Amygdala (tissue), 56 donors: ENCODE measurements at places on chromosomes 16 and 17.
A peak's percentile ranks its signal among the peaks of the same experiment; 100 is the strongest.

- DNase-seq, result no peak
Measured at GRCh38 chr16:53415504-53415903, 18.8 kb upstream of the RBL2 start.

GRCh38 chr16:70685061-70685937, 554 bp downstream of the MTSS2 start:
- no peak for DNase-seq

- no peak for DNase-seq
Measured at GRCh38 chr16:89843409-89844350, 15.4 kb downstream of the SPIRE2 start.

DNA sequence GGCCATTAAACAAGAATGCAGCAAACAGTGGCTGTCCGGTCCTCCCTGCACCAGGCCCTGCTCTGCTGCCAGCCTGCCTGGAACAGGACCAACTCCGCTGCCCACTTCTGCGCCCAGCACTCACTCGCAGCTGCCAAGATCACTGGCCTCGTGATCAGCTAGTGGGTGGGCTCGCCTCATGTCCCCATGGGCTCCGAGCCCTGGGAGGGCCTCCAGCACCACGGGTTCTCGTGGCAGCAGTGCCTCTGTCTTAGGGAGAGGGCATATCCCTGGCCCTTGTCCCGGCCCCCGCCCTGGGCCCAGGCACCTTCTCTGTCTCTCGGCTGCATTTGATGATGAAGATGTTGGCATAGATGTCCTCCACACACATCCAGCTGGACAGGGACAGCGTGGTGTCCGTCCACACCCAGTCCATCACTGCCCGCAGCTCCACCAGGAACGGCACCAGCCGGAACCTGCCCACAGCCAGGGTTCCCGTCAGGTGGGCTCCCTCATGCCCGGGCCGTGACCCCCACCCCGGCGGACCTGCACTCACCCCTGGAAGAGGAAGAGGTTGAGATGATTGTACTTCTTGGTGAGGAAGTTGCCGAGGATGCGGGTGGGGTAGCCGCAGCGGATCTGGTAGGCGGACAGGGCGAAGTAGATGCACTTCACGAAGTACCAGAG, 13.1 kb downstream of the CTU2 start:
- peak; percentile 70 for DNase-seq

GRCh38 chr17:34369571-34369970, 6.5 kb upstream of the CCL1 start:
- DNase-seq, result no peak

DNA sequence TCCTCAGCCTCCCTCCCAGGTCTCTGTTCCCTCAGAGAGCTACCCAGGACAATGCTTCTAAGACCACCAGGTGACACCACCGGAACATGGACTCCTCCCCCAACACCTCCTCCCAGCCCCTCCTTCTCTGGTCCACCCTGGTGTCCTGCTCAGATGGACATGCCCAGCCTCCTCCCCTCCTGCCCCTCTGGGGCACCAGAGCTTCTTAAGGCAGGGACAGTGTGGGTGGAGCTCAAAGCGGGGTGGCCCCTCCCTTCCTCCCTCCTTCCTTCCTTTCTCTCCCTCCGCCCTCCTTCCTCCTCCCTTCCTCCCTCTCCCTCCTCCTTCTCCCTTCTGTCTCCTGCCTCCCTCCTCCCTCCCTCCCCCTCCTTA, 22.7 kb downstream of the TRPV3 start:
- peak; percentile 71 for DNase-seq

- no peak for DNase-seq
Measured at GRCh38 chr17:9273428-9274391, 252.4 kb downstream of the NTN1 start.

GRCh38 chr16:56517206-56517605, 2.6 kb downstream of the BBS2 start:
- DNase-seq, result no peak

GRCh38 chr17:47057830-47058229, 78.8 kb upstream of the RPRML start:
- no peak for DNase-seq

DNA sequence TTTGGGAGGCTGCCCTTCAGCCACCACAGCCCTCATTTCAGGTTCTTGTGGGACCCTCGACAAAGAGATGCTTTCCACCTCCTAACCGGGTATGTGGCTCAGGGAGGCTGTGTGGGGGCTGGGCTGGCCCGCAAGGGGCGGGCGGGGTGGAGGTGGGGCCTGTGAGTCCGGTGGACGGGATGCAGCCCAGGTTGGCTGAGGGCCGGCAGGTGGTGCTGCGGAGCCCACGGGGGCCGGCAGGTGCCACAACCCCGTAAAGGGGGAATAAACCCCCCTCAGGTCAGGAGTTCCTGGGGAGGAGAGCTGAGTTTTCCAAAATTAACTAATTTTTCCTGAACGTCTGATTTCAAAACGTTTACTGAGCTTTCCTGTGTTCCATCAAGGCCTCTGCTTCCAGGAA, 4.9 kb upstream of the CIAO3 start:
- DNase-seq, result no peak

DNA sequence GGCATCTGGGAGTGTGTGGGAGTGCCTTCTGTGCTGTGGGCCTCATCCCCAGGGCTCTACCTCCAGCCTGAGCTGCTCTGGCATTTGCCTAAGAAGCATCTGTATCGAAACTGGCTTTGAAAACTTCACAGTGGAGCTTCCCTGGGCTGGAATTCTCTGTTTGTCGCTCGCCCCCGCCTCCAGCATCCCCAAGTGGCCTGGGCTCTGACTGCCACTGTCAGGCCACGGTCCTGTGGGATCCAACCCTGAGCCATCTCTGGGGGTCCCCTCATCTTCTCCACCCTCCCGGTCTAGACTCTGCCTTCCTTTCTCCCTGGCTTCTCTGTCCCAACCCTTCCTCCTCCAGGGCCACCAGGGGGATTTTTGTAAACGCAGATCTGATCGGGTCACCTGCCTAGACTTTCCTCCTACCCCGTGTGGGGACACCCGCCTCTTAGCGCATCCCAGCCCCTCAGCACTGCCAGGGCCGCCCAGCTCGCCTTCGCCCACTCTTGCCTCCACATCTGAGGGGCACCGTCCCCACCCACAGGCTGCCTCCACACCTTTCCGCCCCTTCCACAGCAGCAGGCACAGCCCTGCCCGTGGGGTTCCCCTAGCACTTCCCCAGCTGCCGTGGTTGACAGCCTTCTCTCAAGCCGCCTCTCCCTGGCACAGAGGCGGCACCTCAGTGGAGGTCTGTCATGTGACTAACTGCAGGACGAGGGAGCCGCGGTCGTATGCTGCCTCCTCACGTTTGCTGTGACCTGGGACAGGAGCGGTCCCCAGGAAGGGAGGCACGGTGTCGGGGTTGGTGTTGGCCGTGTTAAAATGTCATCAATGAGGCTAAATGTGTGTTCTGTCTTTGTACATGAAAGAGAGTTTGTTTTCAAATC, 12.0 kb downstream of the TBC1D24 start:
- DNase-seq, result no peak

- DNase-seq, result no peak
Measured at GRCh38 chr16:86384263-86384649, 126.1 kb upstream of the FOXF1 start.

- no peak for DNase-seq
Measured at GRCh38 chr17:79504181-79504605, 106.7 kb downstream of the RBFOX3 start.

DNA sequence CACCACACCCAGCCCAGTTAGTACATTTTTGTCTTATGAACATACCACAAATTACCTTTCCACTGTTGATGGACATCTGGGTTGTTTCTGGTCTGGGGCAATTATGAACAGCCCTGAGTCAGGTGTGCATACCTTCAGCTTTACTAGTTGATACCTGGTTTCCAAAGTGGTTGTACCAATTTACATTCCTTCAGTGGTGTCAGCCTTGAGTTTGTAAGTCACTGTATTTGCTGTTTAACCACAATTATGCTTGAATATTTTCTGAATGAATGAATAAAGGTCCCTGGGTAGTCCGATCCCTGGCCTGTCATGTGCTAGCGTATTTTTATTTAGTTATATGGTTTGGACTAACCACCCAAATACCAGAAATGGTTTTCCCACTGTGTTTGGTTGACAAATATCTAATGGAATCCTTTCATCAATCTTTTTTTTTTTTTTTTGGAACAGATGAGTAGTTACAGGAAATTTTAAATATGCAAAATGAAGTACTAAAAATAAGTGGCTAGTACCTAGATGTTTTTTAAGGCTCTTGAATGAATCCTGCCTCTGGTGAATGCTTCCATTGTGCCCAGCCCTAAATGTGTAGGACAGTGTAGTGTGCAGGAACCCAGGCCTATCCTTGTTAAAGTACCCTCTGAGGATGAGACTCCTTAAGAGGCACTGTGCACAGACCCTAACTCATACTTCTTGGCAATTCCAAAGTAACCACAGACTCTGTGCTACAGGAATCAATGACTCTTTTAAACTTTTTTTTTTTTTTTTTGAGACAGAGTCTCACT, 3.7 kb downstream of the DUSP14 start:
- DNase-seq, result no peak

DNA sequence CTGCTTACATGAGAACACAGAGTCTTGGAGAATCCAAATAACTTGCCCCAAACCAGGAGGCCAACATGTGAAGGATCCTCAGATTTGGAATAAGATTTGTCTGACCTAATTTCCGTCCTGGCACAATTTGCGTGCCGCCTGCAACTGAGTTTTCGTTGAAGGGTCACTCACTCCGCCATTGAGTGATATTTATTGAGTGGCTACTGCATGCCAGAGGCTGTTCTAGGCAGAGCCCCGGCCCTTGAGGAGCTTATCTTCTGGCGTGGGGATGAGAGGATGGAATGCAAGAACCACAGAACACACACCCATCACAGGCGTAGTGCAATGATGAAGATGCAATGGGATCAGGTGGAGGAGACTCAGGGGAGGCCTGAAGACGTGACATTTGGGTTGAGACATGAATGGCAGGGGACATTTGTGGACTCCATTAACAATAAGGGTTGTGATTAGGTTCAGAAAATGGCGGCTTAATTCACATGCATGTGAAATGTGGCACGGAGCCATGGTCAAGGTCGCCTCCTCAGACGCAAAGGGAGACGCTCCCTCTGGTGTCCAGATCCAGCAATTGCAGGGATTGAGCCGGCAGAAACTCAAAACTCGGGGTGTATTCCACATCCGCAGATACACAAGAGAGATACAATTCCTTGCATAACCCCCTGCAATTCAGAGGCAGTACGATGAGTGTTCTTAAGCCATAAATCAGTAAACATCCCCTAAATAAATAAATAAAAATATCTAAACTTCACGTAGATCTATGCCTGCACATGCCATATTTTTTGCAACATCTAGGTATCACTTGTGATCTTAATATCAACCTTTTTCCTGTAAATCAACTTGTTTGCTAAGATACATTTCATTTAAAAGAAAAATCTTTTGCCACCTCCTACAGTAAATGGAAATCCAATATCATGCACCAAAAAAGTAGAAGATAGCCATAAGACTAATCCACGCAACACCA, 57.9 kb upstream of the CACNG4 start:
- DNase-seq, result peak; percentile 33

GRCh38 chr16:61105544-61105943, 930.7 kb downstream of the CDH8 start:
- DNase-seq, result no peak

GRCh38 chr16:88003736-88004135, 52.5 kb downstream of the BANP start:
- DNase-seq, result no peak

GRCh38 chr17:79741751-79742588, 11.2 kb downstream of the ENPP7 start:
- DNase-seq, result peak; percentile 56

DNA sequence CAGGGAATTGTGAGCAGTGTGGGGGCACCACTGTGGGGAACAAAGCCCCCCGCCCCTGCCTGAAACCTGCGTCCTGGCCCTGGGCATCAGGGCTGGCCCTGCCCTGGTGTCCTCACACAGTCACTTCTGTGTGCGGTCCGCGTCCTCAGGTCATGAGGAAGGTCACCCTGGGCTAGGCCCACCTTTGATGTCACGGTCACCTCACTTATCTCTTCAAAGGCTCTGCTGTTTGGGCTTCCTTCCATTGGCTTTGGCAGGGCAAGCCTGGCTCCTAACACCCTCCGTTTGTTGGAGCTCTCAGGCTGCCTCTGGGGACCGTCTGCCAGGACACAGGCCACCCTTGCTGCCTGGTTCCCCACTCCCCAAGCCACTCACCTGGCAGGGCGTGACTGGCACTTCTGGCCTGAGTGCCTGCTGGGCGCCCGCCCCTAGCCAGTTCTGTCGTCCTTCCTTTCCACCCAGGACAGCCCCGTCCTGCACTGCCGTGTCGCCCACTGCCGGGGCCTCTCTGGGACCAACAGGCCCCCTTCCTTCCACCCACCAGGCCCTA, 8.8 kb downstream of the CENPX start:
- no peak for DNase-seq

DNA sequence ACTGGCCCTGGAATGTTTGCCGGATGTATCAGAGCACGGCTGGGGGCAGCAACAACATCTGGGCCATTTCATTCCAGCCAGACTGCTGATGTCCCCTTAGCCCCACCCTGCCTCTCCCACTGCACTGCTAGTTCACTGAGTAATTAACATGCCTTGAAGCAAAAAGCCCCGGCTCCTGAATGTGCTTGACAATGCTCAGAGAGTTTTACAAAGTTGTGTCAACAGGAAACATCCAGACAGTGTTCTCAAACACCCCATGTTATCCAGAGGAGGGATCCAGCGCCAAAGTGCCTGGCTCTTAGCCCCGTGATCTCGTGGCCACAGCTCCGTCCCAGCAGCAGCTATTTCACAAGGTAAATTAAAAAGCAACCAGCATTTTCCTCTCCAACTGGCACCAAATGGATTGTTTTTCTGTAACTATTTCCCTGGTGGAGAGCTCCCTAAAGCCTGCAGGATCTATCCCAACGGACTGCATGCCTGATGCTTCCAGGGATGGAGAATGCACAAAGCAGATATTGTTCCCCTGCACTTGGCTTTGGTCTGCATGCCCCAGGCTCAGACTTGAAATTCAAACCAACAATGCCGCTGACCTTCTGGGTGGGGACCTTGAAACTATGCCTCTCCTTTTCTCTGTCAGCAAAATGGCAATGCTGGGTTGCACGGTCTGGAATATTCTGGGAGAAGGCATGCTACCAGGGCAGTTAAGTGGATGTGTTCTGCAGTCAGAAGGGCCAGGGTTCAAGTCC, 115.6 kb upstream of the CDH5 start:
- peak; percentile 28 for DNase-seq

- peak; percentile 42 for DNase-seq
Measured at GRCh38 chr16:11613381-11614303, 26.9 kb upstream of the LITAF start.

DNA sequence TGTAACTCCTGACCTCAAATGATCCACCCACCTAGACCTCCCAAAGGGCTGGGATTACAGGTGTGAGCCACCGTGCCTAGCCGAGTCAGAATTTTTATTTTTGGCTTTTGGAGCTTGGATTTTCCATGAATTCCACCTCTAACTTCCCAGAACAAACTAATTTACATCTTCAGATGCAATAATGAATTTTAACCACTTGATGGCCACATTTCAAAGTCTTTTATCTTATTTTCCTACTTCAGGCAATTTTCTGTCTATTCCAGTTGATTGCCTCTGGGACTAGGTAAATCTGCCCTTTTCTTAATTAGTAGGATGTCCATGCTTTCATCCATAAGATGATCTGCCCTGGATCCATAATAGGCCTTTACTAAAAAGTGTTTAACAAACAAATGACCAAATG, 156.4 kb upstream of the ANKFN1 start:
- no peak for DNase-seq
